ENCODE measurements at places on chromosomes 1 and 21. TPM values are rescaled to one million over a fixed set of nuclear protein-coding genes. Genes with fewer than 3 reads are reported as not detected.

DNA sequence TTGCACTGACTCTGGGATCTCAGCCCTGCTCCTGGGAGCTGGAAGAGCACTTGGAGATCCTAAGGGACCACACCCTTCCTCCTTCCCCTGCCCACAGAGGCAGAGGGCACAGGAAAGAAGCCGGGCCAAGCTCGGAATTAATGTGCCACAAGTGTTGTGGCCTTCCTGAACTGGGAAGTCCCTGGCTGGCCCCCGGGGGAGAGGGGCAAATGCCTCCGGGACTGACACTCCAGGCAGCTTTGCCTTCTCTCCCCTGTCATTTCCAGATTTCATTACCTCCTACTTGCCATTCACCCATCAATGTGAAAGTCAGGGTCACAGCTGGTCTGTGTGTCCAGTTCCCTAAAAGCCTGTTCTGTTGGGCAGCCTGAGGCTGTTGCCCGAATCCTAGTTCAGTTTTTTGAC, 21.7 kb downstream of the SESN2 start:
- DNase-seq: no peak

GRCh38 chr1:161719325-161719611, 2.1 kb upstream of the FCRLB start:
- DNase-seq: no peak

DNA sequence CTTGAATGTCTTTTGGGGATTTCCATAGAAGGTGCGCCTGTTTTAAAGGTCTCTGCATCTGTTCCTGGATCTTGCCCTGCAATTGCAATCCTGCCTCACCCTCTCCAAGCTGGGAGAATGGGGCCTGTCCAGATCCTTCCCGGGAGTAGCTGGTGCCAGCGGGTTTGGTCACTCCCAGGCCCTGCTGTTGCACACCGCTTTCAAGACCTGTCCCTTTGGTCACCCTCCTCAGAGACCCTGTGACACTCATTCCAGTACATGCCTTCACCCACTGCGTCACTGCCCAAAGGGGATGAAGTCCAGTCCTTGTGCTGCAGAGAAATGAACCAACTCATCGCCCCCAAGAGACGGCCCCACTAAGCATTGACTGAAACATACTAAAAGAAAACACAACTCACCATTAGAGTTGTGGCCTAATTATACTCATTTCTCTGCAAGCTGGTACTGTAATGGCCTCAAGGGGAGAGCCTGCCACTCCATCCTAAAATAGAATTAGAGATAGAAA, 1.9 kb upstream of the IRF2BP2 start:
- DNase-seq: no peak

- DNase-seq: no peak
Measured at GRCh38 chr1:15286452-15286851, 39.4 kb downstream of the FHAD1 start.

GRCh38 chr1:219422811-219423598, 189.9 kb downstream of the ZC3H11B start:
- DNase-seq: no peak

DNA sequence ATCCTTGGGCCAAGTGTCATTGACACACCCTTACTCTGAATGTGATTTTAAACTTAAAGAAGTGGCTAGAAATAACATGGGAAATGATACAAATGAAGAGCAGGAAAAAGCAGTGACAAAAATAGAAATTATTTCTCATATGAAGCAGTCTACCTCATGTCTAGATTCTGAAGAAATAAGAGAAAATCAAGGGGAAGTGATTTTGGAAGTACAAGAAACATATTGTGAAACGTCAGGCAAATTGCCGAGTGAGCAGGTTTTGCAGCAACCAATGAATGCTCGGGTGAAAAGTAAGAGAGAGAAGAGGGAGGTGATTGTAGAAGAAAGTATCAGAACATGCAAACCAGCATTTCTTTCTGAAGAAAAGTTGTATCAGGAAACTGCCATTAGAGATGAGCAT, 130.7 kb downstream of the MACF1 start:
- DNase-seq: no peak

DNA sequence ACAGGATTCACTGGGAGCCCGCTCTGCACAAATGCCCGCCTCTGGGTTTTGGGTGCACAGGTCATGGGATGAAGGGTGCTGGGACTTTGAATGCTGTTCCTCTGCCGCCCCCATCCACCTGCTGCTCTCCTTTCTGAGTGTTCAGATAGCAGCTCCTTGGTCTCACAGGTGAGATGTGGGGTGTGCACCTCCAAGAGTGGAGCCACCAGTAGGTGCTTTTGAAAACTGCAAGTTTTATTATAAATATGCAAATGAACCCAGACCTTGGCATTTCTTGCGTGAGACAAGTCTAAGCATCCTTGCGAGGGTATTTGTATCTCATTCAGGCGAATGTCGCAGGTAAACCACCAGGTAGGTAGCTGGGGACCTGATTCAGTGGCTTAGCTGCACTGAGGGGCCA, 30.2 kb downstream of the OBSCN start:
- no peak for DNase-seq

DNA sequence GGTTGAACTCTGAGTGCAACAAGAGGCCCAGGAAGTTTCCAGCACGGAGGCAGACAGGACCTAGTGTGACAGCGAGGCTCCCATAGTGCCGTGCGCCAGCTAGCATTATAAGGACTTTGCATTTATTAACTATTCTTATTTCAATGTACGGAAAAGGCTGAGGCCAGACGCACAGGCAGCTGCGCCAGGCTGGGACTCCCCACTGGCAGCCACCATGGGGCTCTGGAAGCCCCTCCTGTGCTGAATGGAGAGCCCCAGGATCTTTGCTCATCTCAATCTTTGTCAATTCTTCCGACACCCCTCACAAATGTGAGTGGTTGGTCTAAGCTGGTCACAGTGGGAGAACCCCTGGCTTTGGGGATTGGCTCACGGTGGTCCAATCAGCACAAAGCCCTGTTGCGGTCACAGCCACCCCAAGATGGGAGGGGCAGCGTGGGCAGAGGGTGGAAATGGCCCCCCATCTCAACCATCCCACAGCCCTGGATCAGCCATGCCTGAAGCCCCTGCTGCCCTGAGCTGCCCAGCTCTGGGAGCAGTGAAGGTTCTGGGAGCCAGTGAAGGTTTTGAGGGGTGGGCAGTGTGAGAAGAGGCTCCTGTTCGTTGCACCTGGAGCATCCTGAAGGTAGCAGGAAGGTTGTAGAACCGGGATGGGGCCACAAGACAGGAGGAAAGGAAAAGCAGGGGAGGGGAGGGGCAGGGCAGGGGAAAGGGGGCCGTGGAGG, 59.5 kb upstream of the ADARB1 start:
- no peak for DNase-seq

GRCh38 chr1:159187033-159187432, 15.6 kb downstream of the CADM3 start:
- DNase-seq: no peak

DNA sequence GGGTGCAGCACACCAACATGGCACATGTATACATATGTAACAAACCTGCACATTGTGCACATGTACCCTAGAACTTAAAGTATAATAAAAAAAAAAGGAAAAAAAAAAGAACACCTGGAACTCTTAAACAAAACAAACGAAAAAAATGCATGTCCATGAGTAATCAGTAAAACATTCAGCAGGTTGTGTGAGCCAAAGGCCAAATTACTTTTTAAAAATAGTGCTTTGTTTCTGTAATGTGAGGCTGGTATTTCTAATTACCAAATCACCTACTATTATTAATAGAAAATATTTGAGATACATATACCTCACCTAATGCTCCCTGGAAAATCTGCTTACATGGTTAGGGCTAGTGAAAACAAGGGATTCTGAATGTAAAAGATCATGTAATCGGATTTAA, 294.4 kb upstream of the NR5A2 start:
- DNase-seq: no peak

DNA sequence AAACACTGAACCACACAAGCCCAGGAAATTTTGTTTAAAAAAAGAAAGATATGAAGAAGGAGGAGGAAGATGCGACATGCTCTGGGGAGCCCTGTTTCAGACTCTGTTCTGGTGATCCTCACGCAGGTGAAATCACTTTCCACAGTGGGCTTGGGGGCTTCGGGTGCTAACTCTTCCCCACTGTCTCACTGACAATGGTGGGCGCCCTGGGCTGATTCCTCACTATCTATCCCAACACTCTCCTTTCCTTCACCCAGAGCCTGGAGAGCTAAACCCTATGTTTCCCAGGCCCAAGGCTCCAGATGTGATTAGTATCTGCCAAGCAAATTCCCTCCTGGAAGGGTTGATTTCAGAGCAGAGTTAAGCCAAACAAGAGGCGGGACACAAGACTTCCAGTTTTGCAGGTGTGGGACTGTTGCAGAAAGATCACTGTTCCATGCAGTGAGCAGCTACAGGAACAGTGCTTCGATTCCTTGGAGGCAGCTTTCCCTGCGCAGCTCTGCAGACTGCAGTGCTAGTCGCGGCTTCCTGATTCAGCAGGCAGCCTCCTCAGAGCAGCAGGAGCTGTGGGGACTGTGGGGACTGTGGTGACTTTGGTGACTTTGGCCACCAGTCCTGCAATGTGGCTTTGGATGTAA, 168.3 kb downstream of the RHOU start:
- DNase-seq: no peak

GRCh38 chr1:44496541-44497171, 91.6 kb downstream of the RNF220 start:
- DNase-seq: no peak

GRCh38 chr1:200966934-200967333, 56.6 kb downstream of the KIF21B start:
- DNase-seq: no peak

GRCh38 chr1:16975211-16975610, 5.2 kb downstream of the MFAP2 start:
- DNase-seq: no peak

GRCh38 chr1:182446033-182446669, 3.8 kb upstream of the RGSL1 start:
- no peak for DNase-seq

GRCh38 chr1:4468386-4468785, 186.0 kb upstream of the AJAP1 start:
- no peak for DNase-seq

DNA sequence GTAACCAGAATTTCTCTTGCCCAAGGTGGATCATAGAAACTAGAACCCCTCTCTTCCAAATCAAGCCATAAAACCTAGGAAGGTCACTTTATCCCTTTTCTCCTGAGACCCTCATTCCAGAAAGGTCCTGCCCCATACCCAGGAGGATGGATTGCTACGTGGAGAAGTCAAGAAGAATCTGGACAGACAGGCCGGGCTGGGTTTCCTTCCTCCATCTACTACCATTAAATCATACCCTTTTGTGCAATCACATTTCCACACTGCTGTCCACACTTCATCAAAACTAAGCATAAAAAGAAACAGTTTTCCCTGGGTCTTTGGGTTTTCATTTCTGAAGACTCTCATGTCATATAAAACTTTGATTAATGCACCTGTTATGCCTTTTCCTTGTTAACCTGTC, 65.4 kb downstream of the C21orf91 start:
- no peak for DNase-seq

DNA sequence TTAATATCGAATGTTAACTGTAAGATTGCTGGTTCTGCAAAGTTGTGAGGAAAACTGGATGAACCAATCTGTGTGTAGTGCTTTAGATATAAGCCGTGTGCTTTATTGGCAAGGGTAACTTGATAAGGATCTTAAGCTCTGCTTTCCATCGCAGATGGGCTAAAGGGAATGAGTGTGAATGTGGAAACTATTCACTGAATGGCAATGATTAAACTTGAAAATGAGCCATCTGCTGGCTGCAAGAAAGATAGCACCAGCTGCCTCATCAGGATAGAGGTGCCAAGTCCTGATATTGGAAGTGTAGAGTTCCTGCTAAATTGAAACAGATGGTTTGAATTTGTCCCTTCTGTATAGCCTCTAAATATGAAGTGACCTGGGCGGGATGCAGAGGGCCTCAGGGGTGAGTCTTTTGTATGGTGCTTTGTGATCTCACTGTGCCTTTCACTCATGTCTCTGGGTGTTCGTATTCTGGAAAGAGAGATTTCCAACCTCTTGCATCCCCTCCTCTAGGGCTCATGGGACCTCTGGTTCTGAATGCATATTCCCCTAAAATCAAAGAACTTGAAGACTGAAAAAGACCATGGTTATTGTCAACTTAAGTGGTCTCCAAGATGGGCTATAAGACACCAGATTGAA, 9.2 kb downstream of the FCRL3 start:
- no peak for DNase-seq

- no peak for DNase-seq
Measured at GRCh38 chr1:38371505-38371844, 324.9 kb upstream of the POU3F1 start.

DNA sequence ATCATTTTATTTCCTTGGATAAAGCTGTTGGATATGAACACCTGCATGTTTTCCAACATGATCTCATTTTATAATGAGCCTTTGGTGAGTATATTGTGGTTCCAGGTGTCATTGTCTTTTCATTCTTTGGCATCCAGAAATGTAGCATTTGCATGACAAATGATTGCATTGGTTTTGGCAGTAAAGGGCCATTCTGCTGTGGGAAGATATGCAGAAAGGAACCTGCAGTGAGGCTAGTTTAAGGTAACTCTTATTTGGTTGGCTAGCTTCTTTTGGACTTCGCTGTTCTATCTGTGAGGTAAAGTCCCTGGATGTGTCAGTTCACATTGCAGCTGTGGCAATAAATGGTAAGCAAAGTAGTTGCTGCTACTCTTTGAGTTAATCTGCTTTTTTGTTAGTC, 343.0 kb downstream of the AMY1C start:
- DNase-seq: no peak

DNA sequence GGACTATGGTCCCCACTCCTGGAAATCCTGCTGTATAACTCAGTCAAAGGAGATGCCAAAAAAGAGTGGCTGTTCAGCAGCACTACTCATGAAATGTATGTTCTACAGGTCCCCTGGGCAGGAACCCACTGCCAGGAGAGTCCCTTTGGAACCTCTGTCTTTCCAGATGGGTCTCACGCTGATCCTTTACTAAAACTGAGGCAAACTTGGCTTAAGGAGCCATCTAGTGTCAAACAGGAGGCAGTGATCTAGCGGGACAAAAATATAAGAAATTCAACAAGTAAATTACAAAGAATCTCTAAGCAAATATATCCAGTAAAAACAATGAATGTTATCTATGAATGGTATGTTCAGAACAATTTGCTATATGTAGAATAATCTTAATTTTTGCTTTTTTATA, 80.5 kb upstream of the PRMT6 start:
- DNase-seq: no peak

DNA sequence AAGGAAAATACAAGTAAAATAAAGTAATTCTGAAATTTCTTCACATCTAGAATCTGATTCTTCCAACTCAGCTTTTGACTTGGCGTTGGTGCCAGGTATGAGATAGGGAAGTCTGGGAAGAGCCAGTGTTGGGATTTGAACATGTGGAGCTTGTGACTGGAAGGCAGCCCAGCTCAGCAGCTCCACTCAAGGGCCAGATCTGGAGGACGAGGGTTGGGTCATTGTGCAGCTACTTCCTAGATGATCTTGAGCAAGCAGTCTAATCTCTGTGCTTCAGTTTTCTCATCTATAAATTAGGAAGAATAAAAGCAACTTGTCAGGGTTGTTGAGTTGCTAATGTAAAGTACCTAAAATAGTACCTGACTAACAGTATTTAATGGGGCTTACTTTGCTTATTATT, 5.0 kb downstream of the ADARB1 start:
- no peak for DNase-seq

The CD1E gene
- 0.44 TPM for total RNA-seq

The NCMAP gene
- 0.16 TPM for total RNA-seq

The C1orf87 gene
- not detected for total RNA-seq

The BNIPL gene
- total RNA-seq: 0.63 TPM

The MASP2 gene
- not detected for total RNA-seq

The OR6K3 gene
- not detected for total RNA-seq

The LCE1D gene
- not detected for total RNA-seq

The AVPR1B gene
- not detected for total RNA-seq

The CHI3L2 gene
- total RNA-seq: 1.2 TPM

The MYOM3 gene
- 0.79 TPM for total RNA-seq

The LAX1 gene
- 1.7 TPM for total RNA-seq

The OR14K1 gene
- 0.82 TPM for total RNA-seq

Data from omental fat pad (tissue), 4 donors.